Hematopoietic multipotent progenitor cell treated with erythropoietin and hydrocortisone succinate and interleukin-3 and kit ligand, for 6 days (in vitro differentiated cells): ENCODE measurements at places on chromosomes 12 and 14.

GRCh38 chr14:99621948-99622347 lies 17.9 kb upstream of the CCDC85C start:
- no peak for DNase-seq

- DNase-seq, result peak; percentile 22
Measured at GRCh38 chr12:33575346-33575745, 135.7 kb upstream of the SYT10 start.

- peak; percentile 78 for DNase-seq
Measured at GRCh38 chr12:49553512-49554088, 14.3 kb downstream of the MCRS1 start.

DNA sequence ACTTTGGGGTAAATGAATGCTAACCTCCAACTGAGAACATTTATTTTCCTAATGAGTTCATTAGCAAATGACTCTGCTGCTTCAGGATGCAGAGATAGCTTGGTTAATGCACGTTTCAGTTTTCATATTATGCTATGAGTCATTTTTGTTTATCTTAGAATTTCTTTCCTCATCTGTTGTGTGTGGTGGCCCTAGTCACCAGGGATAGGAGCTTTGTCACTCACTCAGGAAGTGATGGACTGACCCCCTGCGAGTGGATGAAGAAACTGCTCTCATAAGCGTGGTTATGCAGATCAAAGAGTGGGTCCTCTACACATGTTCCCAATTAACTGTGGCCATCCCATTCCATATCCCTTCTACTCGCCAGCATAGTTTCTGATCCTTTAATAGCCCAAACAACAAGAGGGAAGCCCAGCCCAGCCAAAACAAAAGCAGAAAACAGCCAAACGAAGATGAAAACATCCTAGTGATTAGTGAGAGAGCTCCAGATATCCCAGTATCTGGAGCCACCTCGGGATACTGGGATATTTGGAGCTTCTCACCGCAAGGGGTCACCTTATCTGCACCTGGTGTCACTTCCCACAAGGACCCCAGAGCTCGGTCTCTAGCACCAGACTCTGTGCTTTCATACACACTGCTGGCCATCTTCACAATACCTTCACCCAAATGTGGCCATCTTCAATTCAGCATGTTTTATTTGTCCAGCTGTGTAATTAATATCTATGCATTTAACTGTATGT lies 8.6 kb downstream of the TC2N start:
- peak; percentile 61 for DNase-seq

DNA sequence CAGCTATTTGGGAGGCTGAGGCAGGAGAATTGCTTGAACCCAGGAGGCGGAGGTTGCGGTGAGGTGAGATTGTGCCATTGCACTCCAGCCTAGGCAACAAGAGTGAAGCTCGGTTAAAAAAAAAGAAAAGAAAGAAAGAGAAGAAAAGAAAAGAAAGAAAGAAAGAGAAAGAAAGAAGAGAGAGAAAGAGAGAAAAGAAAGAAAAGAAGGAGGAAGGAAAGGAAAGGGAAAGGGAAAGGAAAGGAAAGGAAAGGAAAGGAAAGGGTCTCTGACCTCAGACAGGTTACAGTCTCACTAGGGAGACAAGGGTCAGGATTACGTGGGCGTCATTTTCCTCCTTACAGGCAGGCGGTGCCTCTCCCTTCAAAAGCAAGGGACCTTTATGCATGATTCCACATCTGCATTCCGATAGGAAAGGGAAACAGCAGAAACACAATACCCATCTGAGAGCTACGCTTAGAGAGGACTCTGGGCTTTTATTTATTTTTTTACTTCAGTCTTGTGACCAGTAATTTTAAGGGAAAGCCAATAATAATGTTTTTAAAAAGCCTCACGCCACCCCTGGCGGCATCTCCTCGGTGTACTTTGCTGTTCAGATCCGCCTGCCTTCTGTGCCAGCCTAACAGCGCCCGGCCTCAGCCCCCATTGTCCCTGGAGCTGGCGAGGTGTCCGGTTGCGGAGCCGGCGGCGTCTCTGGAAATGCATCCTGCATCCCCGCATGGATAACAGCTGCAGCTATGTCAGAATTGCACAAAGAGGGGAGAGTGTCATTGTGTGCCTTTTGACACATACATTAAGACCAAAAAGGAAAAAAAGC lies 945 bp upstream of the HIP1R start:
- DNase-seq, result peak; percentile 52

DNA sequence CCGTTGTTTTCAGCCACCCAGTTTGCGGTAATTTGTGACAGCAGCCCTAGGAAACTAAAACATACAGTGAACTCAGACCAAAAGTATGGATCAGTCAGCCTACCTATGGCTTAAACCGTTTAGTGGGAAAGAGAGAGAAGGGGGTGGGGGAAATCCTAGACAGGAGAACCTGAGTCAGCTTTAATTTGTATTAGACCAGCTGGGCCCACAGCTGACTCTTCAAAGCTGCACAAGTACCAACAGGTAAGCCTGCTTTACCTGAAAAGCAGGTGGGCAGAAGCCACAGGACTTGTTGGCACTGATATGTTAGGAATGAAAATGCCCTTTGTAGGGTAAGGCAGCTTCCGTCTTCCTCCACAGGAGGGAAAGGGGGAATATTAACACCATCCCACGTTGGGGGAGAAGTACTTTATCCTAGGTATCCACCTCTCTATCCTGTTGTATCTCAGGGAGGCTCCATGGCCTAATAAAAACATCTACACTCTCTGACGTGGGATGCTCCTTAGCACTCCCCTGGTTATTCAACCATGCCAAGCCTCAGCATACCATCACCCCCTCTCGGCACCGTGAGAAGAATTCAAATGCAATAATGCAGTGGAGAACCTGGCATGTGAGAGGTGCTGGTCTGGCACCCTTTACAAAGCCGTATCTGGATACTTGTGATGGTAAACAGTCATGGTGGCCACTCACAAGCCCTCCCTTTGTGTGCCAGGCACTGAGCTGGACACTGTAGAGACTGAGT lies 70.3 kb downstream of the STON2 start:
- DNase-seq, result no peak

- no peak for DNase-seq
Measured at GRCh38 chr12:56633468-56634241, 3.5 kb upstream of the BAZ2A start.

DNA sequence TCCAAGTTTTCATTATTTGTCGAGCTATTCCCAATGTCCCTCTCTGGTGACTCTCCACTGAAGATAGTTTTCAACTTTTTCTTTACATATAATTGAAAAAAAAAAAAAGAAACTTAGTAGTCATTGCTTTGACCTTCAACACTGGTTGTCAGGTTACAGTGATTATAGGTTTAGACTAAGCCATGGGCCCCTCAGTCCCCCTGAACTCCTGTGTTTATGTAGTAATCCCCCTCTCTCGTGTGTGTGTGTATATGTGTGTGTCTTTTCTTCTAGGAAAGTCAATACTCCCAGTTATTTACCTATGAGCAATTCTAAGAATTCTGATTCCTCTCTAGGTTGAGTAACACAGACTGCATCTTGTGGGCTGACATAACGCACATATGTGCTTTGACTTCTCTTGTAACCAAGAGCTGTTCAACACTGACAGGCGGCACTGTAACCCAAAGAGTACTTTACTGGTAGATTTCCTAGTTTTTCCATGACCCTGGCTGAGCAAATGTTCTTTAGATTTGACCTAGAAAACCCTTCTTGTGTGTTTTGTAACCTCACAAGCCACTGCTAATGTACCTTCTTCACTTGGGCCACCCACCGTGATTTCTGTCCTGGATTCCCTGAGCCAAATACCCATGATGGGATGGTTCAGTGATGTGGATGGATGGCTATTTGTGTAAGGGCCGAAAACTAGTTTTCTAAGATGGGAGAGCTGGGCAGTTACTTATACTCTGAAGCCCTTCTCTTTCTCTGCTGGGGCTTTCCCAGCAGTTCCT lies 15.0 kb upstream of the MANSC4 start:
- no peak for DNase-seq

- DNase-seq, result peak; percentile 75
Measured at GRCh38 chr12:112130441-112130998, 5.2 kb downstream of the TRAFD1 start.

DNA sequence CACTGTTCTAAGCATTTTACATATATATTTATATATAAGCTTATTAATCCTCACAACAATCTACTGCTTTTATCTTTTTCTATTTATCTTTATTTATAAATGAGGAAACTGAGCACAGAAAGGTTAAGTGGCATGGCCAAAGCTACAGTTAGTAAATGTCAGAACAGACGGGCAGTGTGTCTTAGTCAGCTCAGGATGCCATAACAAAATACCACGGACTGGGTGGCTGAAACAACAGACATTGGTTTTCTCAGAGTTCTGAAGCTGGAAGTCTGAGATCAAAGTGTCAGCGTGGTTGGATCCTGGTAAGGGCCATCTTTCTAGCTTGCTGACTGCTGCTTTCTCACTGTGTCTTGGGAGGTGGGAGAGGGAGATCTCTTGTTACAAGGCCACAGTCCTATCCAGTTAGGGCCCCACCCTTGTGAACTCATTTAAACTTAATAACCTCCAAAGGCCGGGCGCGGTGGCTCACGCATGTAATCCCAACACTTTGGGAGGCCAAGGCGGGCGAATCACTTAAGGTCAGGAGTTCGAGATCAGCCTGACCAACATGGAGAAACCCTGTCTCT lies 19.8 kb downstream of the RPGRIP1 start:
- no peak for DNase-seq

GRCh38 chr14:22002860-22003284 lies 329.3 kb upstream of the OR4E1 start:
- DNase-seq, result peak; percentile 68

DNA sequence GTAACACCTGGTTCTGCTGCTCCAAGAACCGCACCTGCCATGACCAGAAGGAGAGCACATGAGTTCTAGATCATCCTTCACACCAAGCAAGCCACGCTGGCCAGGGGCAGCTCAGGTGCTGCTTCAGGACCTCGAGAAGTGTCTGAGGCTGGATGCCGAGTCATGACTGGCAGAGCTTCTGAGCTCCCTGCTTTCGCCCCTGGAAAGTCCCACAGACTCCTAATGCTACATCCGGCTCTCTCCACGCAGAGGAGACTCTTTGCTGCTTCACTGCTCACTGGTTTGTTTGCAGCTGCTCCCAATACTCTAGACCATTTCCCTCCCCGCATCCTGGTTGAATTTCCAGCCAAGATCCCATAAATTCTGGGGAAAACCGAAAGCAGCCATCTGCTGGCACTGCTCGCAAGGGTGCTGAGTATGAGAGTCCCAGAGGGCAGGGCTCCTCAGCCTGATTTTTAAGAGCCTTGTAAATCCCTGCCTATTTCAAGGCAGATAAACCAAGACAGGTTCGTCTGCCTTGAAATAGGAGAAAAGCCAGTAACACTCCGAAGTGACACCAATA lies 1.4 kb downstream of the KRT2 start:
- DNase-seq, result no peak

DNA sequence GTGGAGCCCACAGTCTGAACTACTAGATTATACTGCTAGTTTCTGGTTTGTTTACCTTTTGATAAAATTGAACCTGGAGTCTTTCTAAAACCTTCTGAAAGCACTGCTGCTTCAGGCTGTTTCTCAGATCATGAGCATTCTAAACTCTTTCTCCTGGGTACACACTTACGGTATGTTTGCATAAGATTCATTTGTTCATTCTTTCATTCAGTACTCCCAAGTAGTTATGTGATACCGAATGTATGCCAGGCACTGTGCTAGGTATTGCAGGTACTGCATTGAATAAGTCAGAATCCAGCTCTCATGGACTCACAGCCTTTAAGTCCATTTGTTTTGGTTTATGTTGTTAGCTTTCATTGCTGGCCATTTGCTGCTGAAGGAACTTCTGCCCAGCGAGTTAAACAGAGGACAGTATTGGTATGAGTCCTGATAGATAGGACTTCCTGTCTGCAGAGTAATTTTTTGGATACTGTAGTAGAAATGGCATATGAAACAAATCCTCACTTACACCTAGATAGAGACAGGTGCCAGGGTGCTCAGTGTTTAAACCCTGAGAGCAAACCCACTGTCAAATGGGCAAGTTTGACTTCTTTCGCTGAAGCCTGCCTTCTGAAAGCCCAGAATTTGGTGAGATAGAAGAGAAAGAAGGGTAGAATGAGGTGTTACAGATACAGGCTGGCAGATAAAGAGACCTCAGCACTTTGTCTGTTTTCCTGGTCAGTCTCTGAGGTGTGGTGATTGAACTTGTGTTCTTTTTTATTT lies 2.1 kb downstream of the SUSD6 start:
- DNase-seq, result no peak

DNA sequence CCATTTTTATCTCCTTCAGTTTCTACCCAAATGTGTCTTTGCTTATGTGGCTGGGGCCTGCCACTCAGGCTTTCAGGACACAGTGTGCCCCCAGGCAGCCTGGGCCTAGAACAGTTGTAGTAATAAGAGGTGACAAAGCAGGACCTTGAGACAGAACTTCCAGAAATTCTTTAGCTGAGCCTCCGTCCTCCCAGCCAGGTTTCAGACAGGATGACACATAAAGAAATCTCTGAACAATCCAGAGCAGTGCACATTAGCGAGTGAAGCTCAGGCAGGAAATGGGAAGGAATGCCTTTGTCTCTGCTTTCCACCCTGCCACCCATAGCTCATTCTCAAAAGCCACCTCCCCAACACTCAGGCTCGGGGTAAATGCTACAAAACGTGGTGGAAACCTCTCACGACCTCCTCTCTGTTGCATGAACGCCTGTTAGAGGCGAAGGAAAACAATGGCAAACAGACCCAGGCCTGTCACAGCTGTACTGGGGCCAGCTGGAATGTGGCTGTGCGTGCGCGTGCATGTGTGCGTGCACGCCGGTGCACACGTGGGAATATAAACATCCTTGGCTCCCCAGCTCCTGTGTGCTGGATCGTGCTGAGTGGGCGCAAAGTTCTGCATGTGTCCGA lies 286.7 kb downstream of the ZFP36L1 start:
- DNase-seq, result no peak

GRCh38 chr12:47034661-47035060 lies 44.8 kb upstream of the PCED1B start:
- DNase-seq, result no peak

- no peak for DNase-seq
Measured at GRCh38 chr14:36320897-36321381, 502 bp upstream of the MBIP start.

DNA sequence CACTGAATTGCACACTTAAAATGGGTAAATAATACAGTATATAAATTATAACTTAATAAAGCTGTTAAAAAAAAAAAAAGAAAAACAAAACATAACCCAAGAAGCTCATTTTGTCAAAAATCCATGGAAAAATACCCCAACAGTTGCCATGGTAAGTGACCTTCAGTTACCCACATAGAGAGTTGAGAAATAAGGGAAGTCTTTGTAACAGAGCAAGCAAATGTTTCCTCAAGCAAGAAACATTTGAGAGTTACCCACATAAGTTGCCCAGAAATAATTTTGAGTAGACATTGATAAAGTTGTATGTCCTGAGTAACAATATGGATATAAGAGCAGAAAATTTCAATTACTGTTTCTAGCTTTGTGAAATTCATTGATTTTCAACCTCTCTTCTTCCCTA lies 227.4 kb downstream of the CCDC59 start:
- no peak for DNase-seq

DNA sequence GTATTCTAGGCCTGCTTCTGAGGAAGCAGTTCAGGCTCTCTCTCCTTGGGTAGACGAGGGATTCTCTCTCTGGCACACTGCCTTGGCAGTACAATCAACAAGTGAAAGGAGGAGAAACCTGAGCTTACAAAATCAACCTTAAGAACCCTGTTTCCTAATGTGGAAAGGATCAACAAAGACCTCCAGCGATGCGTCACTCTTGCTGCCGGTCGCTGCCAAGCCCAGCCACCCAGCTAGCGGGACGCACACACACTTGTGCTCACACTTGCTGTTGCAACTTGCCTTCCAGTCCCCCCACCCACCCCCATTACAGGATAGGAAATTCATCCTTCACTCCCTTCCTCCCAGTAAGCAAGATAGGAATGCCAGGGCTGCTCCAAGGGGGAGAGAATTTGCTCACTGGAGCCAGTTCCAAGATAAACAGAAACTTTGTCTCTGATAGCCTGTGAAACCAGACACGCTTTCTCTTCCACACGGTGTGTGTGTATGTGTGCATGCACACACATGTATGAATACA lies 144.3 kb downstream of the BCL11B start:
- DNase-seq, result no peak
